ENCODE measurements at places on chromosomes 2 and 18.
A peak's percentile ranks its signal among the peaks of the same experiment; 100 is the strongest.

GRCh38 chr2:173860082-173860481 is 105.1 kb downstream of the SP3 start:
- DNase-seq, result no peak

DNA sequence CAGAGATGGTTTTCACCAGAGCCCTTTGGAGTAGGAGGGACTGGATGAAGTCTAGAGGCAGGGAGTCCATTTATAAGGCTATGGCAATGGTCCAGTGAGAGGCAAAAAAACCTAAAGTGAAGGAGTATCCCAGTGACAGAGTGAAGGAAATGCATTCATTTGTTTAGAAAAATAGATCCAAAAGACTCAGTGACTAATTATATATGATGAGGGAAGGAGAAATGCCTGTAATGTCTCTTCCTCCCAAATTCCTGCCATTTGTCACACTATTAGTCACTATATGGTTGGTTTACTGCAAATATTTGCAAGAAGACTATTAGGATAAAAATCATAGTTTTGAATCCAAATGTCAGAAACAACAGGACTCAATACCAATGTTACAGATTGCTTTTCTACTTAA is 104.2 kb downstream of the ZNF521 start:
- no peak for DNase-seq

GRCh38 chr18:72376256-72376655 is 167.9 kb downstream of the CBLN2 start:
- no peak for DNase-seq

DNA sequence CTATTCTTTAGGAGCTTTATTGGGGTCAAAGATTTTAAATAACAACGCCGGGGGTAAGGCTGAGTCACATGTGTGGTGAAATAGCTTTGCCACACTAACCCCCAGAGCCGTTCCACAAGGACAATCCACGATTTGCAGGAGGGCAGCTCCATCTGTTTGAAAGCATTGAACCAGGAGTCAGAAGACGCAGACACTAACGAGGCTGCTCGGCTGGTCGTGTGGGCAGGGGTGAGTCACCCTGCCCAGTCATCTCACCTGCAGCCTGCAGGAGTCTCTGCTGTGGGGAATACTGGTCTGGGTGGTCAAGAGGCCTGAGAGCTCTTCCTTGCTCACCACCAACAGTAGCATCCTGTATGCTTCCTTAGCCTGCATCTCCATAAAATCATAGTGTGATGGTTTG is 149.2 kb upstream of the NCK2 start:
- DNase-seq, result no peak

GRCh38 chr2:219997341-219997851 is 370.0 kb downstream of the SLC4A3 start:
- no peak for DNase-seq

- no peak for DNase-seq
These were observed 111.5 kb upstream of the SH3BP4 start for GRCh38 chr2:234840336-234840735.

DNA sequence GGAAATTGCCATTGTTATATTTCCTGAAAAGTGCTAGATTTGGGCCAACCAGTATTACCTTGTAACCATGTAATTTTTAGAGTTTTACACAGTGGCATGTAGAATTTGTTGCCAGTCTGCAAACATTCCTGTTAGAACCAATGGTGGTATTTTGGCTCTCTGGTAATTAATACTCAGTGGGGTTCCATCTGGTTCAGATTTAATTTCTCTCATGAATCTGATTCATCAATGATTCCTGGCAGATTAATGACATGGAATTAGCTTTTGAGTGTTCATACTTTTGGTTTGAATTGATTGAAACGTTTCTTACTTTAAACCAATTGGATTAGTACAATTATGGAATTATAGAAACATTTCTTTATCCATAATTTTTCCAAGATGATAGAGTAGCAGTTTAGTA is 93.2 kb downstream of the MC4R start:
- no peak for DNase-seq

DNA sequence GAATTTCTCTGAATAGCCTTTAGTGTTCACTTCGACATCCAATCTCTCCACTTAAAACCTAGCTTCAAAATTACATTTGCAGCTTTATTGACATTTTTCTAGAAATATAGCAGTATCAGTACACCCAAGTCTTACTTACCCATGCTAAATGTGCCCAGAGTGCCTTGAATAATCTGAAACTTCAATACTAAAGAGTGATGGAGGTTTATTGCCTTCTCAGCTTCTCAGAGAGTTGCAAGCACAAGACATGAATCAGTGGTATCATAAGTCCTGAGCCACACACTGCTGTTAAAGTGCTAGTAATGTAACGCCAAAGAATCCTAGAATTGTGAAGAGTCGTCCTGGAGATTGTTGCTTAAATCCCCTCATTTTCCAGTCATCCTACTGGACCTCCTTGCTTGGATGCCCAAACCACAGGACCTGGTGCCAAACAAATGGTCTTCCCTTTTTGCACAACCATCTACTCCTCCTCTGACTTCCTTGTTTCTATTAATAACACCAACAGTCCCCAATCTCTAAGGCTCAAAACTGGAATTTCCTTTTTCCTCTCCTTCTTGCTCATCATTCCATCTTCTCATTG is 83.2 kb upstream of the SPATS2L start:
- no peak for DNase-seq

- DNase-seq, result no peak
These were observed 37.8 kb upstream of the ST8SIA5 start for GRCh38 chr18:46794607-46795006.

- peak; percentile 46 for DNase-seq
These were observed 209.4 kb upstream of the TRIB2 start for GRCh38 chr2:12507295-12507694.

- no peak for DNase-seq
These were observed 131.3 kb downstream of the TPO start for GRCh38 chr2:1544478-1545069.

DNA sequence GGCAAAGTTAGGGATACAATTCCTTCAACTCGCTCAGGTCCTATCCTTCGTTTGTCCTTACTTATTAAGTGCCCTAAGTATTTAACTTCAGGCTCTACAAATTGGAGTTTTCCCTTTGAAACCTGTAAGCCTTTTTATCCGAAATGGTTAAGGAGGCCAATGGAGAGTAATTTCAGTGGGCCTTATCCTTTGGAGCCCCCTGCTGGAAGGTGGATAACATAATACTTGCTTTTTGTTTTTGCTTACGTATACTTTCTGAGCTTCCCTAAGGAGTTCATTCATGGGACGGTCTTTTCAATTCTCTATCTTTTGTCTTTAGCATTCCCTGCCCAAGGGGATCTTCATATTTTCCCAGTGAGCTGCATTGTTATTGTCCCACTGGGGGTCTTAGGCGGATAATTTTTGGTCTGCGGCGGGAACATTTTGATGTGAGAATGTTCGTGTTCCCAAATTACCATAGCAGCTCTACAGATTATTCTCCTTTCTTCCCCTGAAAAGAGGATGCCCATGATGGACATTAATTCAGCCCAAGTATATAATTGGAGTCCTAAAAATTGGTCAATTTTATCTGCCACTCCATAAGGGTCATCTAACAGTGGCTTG is 34.4 kb upstream of the TRAPPC8 start:
- DNase-seq, result no peak

DNA sequence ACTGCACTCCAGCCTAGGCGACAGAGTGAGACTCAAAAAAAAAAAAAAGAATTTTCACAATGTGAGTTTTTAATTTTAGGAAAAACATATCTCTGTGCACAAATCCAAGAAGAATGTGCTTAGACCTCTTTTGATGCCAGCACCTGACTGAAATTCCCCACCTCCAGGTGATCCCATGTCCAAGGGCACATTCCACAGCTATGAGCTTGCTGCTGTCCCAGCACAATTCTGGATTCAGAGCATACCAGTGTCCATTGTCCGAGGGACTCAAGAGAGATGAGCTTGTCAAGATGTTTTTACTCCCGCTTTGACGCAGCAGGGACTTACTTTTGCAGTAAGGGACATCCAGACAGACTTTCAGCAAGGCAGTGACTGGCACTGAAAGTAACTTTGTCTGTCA is 489.1 kb upstream of the ACVR2A start:
- no peak for DNase-seq

DNA sequence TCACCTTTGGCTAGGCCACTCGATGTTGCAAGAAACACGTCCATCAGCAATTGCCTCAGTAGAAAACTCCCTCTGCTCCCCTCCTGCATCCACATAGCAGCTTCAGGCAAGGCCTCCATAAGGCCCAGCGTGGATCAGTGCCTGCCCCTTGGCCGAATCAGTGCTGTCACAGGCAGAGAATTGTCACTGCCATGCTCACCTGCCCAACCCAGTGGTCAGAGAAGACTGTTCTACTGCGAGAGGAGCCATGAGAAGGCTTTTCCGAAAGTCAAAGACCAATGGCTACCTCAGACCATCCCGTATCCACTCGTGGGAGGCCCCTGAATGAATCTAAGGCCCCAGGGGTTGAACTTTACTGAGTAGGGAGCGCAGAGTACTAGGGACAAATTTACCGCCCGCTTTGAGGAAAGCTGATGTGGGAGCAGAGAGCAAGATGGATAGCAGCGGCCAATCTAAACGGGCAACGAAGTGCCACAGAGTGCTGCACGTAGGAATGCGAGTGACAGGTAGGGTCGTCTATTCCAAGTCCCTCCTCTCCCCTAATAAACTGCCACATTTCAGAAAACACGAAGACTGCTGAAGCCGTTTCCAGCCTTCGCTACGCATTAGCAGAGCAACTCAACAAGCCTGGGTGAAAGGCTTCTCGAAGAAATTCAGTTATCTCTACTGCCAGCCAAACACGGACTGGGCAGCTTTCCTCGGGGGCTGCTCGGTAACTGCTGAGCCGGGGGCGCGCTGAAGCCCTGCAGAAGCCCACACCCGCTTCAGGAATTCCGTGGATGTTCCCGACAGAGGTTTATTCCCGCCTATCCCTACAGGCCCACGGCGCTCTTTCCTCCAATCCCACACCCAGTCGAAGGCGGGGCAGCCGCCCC is 968 bp upstream of the RALBP1 start:
- DNase-seq, result no peak
